ENCODE measurements at places on chromosomes 2 and 18.

- DNase-seq: no peak
Measured at GRCh38 chr2:239514754-239515530, 114.1 kb upstream of the HDAC4 start.

- no peak for DNase-seq
Measured at GRCh38 chr2:193837111-193837738, 1642.5 kb upstream of the TMEFF2 start.

DNA sequence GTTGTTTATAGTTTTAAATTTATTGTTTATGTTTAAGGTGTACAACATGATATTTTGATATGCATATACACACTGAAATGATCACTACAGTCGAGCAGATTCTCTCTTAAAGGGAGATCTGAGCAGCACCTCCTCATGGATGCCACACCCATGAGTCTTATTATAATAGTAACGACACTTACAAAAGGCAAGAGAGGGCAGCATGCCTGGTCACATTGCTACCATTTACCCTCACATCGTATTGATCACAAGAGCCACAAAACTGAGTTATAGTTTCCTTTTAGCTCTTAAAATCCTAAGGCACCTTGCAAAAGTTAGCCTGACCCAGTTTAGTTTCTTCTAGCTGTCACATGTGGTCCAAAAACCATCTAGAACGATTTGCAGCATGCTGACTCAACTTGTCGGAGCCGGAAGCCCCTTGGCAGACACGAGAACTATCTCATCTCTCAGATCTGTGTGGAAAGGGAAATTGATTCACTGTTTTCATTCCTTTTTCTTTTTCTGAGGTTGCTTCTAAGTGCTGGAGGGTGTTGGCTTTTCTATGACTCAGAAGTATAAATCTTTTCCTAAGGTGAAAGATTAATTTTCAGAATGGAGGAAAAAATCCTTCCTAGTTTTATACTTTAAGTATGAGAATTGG is 85.3 kb downstream of the CDC42EP3 start:
- DNase-seq: peak; percentile 71

GRCh38 chr2:132462236-132462635 is 45.6 kb downstream of the GPR39 start:
- DNase-seq: no peak

- DNase-seq: no peak
Measured at GRCh38 chr2:233209533-233210171, 41.8 kb upstream of the ATG16L1 start.

GRCh38 chr2:120905298-120905697 is 169.6 kb downstream of the GLI2 start:
- no peak for DNase-seq

GRCh38 chr2:187447336-187447735 is 716 bp downstream of the CALCRL start:
- DNase-seq: no peak

GRCh38 chr2:237533668-237534161 is 32.7 kb upstream of the PRLH start:
- no peak for DNase-seq

- DNase-seq: no peak
Measured at GRCh38 chr2:235836491-235836911, 331.7 kb downstream of the GBX2 start.

- peak; percentile 64 for DNase-seq
Measured at GRCh38 chr2:69693775-69694450, 48.0 kb upstream of the ANXA4 start.

DNA sequence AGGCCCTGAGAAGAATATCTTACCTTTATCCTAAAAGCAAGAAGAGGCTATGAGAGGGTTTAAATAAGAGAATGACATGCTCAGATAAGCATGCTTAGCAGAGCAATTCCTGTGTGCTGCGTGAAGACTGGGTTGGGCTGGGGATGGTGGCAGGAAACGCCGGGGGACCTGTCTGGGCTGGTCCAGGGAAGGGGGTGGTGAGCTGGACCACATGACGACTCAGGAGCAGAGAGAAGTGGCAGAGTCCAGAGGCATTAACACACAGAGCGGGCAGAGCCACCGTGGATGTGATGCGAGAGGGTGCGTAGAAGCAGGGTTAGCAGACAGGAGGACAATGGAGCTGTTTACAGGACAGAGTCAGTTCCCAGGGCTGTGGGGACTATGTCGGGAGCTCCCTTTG is 84.5 kb downstream of the ZBTB7C start:
- DNase-seq: no peak

DNA sequence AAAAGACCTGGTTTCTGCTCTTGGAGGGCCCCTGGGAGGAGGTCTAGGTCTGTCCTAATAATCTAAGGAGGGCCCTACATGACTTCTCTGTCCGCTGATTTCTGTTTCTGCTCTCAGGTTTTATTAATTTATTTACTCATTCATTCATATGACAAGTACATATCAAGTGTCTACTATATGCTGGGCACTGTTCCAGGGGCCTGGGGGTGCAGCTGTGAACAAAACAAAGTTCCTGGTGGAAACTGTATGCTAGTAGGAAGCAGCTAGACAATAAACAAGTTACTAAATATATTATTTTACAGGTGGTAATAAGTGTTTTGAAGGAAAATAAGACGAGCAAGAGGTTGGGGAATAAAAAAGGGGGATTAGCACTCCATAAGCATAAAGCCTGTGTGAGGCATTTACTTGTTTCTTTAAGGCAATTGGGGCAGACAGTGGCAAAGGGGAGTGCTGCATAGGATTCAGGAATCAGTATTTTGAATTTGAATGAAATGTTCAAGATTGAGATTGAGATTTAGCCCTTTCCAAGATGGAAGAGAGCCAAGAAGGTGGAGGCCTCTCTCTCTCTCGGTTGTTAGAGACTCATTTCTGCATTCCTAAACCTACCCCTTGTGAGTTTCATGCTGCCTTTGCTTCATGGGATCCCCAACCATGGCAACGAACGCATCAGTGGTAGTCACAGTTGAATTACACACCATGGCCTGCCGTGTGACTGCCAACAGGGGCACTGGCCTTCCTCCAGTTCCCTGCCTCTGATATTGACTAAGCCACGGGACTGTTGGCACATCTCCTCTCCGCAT is 28.3 kb downstream of the DRC1 start:
- no peak for DNase-seq

DNA sequence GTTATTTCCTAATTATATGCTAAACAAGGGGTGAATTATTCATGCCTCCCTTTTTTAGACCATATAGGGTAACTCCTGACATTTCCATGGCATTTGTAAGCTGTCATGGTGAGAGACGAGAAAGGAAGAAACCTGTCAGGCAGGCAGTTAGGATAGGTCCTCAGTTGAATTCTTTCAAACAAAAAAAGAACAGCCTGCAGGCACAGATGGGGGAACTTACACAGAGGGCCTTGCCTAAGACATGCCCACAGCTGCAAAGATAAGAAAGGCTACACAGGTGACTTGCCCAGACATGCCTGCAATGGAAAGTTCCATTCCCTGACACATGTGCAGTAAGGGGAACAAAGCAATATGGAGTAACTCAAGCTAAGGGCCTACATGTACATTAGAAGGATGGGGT is 128.1 kb downstream of the TMEM163 start:
- DNase-seq: no peak

GRCh38 chr18:13879937-13880336 is 35.4 kb downstream of the MC2R start:
- no peak for DNase-seq

- no peak for DNase-seq
Measured at GRCh38 chr2:74094291-74094690, 53.4 kb downstream of the BOLA3 start.

- no peak for DNase-seq
Measured at GRCh38 chr2:239027391-239028252, 179.7 kb downstream of the TWIST2 start.

GRCh38 chr2:181523756-181524155 is 66.6 kb downstream of the ITGA4 start:
- DNase-seq: no peak

- no peak for DNase-seq
Measured at GRCh38 chr18:67672155-67672554, 155.6 kb upstream of the DSEL start.

GRCh38 chr2:238094438-238095022 is 5.6 kb upstream of the ESPNL start:
- DNase-seq: no peak

GRCh38 chr2:233221378-233222063 is 30.0 kb upstream of the ATG16L1 start:
- no peak for DNase-seq
